CD8-positive, alpha-beta memory T cell (primary cell): ENCODE measurements at places on chromosomes 12 and 14. TPM values are rescaled to one million over a fixed set of nuclear protein-coding genes. Genes with fewer than 3 reads are reported as not detected.

- DNase-seq = no peak
These were observed 207.4 kb downstream of the SYNE2 start for GRCh38 chr14:64060199-64060545.

GRCh38 chr14:103434868-103435442, 49.7 kb downstream of the MARK3 start:
- no peak for DNase-seq

- DNase-seq = no peak
These were observed 36.4 kb downstream of the DIP2B start for GRCh38 chr12:50541139-50541538.

The LRRC43 gene
- 0.25 TPM for polyA plus RNA-seq

The C1RL gene
- 7.2 TPM for polyA plus RNA-seq

GRCh38 chr14:47567273-47567672, 108.1 kb downstream of the MDGA2 start:
- no peak for DNase-seq

- no peak for DNase-seq
These were observed 41.1 kb downstream of the PTHLH start for GRCh38 chr12:27931390-27931789.

GRCh38 chr14:86518298-86518697, 988.4 kb downstream of the FLRT2 start:
- DNase-seq = no peak

The TRHDE gene
- not detected for polyA plus RNA-seq

DNA sequence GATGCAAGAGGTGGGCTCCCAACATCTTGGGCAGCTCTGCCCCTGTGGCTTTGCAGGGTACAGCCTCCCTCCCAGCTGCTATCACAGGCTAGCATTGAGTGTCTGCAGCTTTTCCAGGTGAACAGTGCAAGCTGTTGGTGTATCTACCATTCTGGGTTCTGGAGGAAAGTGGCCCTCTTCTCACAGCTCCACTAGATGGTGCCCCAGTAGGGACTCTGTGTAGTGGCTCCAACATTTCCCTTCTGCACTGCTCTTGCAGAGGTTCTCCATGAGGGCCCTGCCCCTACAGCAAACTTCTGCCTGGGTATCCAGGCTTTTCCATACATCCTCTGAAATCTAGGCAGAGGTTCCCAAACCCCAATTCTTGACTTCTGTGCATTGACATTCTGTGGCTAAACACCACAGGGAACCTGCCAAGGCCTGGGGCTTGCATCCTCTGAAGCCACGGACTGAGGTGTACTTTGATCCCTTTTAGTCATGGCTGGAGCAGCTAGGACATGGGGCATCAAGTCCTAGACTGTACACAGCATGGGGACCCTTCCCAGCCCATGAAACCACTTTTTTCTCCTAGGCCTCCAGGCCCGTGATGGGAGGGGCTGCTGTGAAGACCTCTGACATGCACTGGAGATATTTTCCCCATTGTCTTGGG, 24.0 kb upstream of the SLC38A1 start:
- no peak for DNase-seq

The CCDC196 gene
- polyA plus RNA-seq = not detected
